ENCODE measurements at places on chromosomes 12 and 14.

DNA sequence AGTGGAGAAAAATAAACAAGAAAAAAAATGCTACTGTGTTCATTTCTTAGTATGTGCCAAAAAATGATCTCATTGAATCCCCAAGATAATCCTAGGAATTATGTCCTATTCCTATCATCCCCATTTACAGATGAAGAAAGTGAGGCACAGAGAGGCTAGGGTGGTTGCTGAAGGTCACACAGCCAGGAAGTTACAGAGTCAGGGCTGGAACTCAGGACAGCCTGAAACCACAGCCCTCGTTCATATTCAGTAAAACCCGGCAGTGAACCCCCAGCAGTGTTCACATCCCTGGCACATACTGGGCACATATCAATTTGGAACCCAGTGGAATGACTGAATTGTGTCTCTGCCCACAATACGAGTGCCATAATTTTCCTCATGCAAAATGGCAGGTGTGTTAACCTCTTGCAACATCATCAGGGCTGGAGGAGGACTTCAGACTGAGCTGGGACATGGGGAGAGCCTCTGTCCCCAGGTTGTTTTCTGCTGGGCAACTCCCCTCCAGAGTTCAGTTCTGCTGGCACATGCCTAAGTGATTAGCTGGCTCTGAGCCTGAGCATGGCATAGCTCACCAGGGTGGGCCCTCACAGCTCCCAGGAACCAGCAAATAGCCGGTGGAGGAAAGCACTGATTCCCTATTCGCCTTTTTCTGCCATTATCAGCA is 2.0 kb upstream of the PPP1CC start:
- DNase-seq: no peak

DNA sequence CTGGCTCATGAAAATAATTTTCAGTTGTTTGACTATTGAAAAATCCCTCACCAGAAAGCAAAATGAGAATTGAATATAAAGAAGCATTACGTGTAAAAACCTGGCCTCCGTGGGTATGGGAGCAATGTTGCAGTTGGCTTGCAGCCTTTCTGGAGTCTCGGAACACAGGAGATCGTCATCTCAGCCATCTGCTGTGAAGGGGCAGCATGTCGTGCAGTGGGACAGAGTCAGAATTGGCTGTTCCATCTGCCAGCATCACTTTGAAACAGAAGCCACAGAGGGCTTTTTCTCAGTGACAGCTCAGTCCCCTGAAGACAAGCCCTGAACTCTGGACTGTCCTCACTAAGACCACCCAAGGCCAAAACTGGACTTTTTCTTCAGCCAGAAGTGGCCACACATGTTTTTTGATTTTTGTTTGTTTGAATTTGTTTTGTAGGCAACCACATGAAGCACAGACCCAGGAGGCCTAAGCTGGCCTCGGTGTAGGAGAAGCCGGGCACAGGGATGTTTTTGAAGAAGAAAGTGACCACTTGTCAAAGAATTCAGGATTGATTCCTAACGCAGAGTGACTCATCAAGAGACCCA is 170.8 kb upstream of the DYRK2 start:
- no peak for DNase-seq

DNA sequence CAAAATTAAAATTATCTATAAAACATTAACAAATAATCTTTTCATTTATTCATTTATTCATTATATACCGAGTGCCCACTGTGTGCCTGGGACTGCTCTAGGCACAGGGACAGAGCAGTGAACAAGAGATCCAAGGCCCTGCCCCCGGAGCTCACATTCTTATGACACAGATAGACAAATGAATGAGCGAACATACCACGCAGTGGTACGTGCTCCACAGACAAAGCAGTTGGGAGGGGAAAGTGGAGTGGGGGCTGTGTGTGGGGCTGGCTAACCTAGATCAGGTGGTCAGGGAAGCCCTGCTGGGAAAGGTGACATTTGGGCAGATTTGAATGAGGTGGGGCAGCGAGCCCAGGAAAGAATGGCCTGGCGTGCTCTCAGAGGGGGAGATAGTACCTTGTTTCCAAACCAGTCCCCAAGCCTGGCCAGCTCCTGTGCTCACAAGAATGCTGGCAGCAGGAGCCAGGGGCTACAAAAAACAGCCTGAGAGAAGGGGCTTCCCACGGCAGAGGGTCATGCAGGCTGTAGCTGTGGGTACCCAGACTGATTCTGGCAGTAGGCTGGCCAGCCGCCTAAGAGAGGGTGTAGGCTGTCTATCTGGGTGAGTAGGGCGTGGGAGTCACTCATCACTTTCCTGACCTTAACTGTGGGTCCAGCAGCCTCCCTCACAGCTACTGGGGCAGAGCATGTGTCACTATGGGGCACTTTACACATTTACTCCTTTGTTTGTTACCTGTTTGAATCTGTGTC is 57.8 kb upstream of the ACTN1 start:
- DNase-seq: no peak

DNA sequence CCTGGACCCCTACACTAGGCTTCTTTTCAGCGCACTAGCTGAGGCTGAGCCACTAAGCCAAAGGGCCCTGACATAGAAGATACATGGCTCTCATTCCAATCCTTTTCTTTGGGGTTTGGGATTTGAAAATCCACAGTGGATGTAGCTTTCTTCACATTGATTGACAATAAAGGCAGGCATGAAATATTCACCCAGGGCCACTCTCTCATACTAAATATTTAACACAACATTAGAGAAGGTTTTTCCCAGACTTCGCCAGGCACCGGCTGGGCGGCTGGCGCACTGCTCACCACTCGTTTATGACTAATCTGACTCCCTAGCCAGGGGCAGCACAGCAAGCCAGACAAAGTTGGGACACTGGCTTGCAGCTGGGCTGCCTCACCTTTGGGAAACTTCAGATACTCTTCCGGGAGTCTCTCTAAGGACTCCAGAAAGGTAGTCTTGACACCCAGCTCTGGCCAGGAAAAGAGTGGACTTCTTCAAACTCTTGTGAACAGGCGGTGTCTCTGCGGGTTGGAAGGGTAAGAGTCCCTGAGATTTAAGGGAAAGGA is 699 bp upstream of the HOXC11 start:
- no peak for DNase-seq

- DNase-seq: no peak
Observed at GRCh38 chr12:4956054-4956453, 46.3 kb downstream of the KCNA1 start.

DNA sequence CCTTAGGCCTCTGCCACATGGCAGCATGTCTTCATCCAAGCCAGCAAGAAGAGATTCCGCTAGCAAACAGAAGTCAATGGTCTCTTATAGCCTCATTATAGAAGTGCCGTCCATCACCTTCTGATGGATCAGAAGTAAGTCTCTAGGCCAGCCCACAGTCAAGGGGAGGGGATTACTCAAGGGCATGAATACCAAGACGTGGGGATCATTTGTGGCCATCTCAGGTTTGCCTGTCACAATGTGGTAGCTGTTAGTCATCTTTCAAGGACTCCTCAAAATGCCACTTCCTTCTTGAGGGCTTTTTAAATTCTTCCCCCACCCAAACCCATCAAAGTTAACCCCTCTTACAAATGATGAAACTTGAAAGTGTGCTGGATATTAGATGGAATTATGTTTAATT is 8.1 kb upstream of the ADCY6 start:
- DNase-seq: no peak

GRCh38 chr14:69986336-69986735 is 107.1 kb downstream of the SMOC1 start:
- DNase-seq: no peak

GRCh38 chr14:22118899-22119477 is 445.4 kb upstream of the OR4E1 start:
- no peak for DNase-seq

DNA sequence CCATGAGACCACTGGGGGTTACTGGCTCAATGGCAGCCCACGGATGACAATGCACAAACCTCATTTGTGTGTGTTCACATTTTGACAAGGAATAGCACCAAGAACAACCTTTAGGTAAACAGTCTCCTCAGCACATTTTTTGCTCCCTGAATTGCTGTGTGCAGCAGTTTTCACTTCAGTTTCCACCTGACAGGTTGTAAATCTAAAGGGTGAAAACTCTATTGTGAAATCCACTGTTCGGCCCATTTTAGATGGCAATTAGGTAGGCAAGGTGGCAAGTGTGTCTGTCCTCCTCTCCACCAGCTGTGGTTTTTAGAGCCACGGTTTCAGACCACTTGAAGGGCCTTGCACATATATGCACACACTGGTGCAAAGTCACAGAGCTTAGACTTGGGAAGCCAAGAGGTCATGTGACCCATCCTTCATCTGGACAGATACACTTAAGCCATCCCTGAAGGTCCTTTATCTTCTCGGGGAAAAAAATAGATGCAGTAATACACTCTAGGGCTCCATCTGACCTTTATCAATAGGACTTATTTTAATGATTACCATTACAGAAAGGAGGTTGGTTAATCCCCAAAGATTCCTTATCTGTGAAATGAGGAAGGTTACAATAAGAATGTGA is 23.2 kb downstream of the HAL start:
- DNase-seq: no peak

- no peak for DNase-seq
Observed at GRCh38 chr12:111186347-111186746, 182.5 kb downstream of the PHETA1 start.

DNA sequence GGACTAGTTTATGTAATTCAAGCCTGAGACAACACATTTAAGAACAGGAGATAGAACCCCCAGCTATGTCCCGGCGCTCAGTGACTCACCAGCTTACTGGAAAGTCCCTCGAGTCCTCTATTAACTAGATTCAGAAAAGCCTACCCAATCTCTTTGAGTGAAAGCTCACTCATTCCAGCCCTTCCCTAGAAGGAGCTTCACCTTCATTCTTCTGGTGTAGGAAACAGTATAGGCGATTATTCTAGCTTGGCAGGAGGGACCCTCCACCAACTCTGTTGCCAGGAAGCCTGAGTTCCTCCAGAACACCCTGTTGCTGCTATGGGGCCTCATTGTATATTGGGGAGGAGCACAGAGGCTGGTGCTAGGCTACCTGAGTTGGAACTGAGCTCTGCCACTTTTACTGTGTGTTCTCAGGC is 57.2 kb upstream of the AEBP2 start:
- no peak for DNase-seq

GRCh38 chr12:130768120-130768519 is 52.0 kb upstream of the RIMBP2 start:
- DNase-seq: no peak

- no peak for DNase-seq
Observed at GRCh38 chr14:65070471-65070976, 31.8 kb downstream of the MAX start.

GRCh38 chr12:15988983-15989755 is 78.0 kb downstream of the DERA start:
- no peak for DNase-seq

- no peak for DNase-seq
Observed at GRCh38 chr12:1162081-1162760, 171.2 kb downstream of the ERC1 start.

DNA sequence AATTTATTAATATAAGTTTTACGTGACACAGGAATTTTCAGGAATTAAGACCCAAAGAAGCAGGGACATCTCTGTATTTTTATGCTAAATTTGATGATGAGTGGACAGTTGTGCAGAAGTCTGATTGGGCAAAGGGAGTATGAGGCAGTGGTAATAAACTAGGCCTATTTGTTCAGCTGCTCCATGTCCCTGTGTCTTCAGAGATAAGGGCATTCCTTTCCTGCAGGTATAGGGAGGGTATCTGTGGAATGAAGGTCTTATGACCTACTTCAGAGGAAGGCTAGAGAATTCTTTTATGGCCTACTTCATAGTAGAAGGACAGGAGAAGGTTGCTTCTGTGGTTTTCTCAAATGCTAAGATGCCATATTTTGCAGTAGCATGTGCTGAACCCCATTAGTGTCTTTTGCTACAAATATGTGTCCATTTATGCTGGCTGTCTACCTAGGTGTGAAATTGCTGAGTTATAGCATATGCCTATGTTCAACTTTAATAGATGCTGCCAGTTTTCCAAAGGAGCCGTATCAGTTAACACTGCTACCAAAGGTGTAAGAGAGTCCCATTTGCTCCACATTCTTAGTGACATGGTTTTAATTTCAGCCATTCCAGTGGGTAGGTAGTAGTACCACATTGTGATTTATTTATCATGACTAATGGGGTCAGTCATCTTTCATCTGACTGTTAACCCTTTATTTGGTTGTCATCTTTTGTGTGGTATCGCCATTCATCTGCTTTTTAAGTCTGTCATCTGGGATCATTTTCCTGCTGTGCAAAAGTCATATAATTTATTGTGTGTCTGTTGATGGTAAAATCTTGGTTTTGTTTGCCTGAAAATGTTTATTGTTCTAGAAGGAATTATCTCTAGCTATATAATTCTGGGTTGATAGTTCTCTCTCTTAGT is 410.7 kb upstream of the RGS6 start:
- no peak for DNase-seq

- no peak for DNase-seq
Observed at GRCh38 chr12:48774516-48774915, 14.4 kb downstream of the ADCY6 start.

GRCh38 chr14:50532502-50533240 is at the start of gene MAP4K5:
Gene MAP4K5, minus strand, starts transcription at chr14:50532569. Its CDS starts 520 bp downstream, at chr14:50532049.
- DNase-seq: peak; percentile 30

DNA sequence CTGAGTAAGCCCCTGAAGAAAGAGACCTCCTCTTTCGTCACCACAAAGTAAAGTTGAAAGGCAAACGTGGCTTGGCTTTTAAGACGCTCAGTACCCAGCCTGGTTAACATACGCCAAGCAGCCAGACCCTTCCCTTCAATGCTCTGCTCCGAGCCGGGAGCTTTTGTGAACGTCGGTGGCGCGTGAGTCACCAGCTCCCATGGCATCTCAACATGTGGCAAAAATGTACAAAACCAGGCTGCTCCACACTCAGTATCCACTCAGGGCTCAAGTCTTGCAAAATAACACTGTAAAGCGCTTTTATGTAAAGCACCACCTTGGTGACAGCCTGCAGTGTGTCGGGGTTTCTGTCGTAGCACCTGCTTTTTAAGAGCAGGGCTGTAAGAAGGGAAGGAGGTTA is 89.0 kb downstream of the SETD3 start:
- no peak for DNase-seq

- DNase-seq: no peak
Observed at GRCh38 chr12:77841521-77841920, 10.8 kb downstream of the NAV3 start.

DNA sequence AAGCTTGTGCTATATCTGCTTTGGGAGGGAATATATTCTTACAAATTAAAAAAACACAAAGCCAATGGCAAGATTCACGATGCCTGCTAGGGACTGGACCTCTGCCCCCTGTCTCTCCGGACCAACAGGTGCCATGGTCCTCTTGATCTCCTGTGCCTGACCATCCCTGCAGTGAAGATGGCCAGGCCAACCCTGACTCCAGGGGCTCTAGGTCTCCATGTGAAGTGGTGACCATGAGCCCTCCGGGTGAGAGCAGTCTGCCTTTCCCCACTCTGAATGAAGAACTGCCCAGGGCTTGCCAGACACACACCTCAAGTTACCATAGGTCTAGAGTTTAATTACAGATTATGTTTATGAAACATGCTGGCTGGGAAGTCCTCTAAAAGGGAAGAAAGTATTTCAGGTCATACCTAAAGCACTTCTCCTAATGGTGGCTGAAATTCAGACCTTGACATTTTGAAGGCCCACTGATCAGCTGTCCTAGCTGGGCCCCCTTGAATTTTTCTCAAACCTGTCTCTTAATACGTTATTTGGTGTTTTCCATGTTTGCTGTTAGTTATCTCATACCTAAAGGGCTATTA is 1.4 kb downstream of the ARHGDIB start:
- DNase-seq: no peak
